CD4-positive, alpha-beta T cell treated with Interleukin-17A for 4 hours (primary cell): ENCODE measurements at places on chromosomes 11 and 22.

DNA sequence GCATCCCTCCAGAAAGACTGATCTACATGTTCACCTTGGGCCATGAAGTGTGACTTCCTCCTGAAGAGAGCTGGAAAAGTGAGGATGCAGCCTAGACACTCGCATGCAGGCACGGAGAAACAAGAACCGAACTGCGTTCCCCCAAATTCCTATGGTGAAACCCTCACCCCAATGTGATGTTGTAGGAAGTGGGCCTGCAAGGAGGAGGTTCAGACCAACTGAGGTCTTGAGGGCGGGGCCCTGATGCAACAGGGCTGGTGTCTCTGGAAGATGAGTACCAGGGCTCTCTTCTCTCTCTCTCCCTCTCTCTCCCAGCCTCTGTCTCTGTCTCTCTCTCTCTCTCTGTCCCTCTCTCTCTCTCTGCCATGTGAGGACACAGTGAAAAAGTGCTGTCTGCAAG, 501.1 kb downstream of the BRD1 start:
- DNase-seq, result no peak

DNA sequence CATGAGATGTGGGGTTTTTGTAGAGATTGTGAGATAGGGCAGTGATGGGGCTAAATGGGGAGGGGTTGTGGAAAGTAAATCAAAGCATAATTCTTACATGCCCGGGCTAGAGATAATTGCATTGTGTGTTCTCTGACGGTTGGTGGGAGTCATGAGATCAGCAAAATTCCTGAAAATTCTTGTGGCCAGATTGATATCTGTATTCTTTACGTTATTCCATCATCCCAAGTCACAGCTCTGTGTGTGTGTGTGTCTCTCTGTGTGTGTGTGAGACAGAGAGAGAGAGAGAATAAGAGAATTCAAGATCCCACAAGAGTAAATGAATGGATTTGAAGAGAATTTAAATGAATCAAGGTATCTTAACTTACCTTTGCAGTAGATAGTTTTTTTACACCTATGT, 138.6 kb upstream of the ARHGAP20 start:
- no peak for DNase-seq

GRCh38 chr11:85889676-85890579, 34.7 kb downstream of the CCDC83 start:
- no peak for DNase-seq

- no peak for DNase-seq
Measured at GRCh38 chr22:24183321-24184031, 2.2 kb downstream of the SUSD2 start.

DNA sequence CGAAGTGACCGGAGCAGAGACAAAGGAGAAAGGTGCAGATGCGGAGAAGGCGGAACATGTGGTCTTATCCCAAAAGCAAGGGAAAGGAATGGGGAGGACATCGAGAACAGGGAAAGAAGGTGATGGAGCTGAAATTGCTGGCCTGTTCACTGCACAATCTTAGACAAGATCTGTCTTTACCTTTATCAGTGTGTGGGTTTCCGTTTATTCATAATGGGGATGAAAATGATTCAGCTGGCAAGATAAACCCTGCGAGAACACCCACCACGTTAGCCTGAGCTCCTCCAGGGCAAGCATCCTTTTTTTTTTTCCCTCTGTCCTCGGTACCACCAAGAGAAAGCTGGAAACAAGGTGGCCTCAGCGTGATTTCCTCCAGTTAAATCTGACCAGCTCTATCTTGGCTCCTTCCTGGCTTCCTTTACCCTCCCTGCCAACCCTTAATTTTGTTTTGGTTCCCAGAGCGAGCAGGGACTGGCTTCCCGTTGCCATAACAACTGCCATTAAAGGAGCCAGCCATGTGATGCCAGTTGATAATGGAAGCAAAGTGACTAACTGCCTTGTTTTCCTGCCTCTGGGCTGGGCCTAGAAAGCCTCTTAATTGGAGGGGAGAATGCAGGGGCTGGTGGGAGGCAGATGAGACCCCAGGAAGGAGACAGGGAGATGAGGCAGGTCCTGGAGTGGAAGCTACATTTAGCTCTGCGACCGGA, 4.2 kb downstream of the SGSM1 start:
- DNase-seq, result no peak

DNA sequence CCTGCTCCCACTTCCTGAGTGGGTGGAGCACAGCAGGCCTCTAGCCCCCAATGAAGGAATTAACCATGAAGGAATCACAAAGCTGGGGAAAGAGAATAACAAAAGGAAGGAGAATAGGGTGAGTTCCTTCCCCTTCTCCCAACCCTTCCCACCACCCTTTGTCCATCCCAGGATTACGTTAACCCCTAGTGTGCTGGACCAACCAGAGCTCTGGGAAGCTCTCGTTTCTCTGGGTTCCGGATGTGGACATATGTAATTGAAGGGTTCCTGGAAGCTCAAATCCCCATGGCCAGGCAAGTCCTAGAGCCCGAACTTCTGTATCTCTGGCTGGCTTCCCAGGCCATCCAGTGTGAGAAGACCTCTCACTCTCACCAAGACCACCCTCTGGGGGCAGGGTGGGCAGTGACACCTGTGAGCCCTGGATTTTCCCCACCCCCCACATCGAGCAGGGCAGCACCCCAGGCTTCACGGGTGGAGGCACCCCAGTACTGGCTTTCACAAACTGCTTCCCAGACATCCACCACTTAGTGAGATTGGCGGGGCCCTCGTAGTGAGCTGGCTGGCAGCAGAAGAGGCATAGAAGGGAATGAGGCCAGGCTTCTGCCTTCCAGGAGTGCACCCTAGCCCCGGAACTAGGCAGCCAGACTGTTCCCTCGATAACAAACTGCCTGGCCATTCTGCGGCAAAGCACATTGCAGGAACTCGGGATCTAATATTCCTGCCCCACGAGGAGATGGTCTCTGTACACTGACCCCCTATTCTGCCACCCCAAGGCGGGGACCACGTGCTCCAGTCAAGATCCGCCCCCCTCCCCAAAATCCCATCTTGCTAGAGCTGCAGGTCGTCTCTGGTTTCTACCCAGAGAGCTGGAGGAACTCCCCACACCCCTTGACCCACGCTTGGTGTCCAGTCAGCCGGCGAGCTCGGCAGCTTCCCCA, 2.1 kb downstream of the NECTIN1 start:
- DNase-seq, result no peak

GRCh38 chr11:121829159-121829643, 286.8 kb downstream of the BLID start:
- DNase-seq, result no peak

GRCh38 chr11:3824714-3825472, 15.9 kb downstream of the RHOG start:
- peak; percentile 85 for DNase-seq

GRCh38 chr11:36093548-36093947, 149.7 kb downstream of the LDLRAD3 start:
- no peak for DNase-seq

GRCh38 chr11:116881143-116881542, 43.7 kb upstream of the APOA1 start:
- DNase-seq, result no peak

DNA sequence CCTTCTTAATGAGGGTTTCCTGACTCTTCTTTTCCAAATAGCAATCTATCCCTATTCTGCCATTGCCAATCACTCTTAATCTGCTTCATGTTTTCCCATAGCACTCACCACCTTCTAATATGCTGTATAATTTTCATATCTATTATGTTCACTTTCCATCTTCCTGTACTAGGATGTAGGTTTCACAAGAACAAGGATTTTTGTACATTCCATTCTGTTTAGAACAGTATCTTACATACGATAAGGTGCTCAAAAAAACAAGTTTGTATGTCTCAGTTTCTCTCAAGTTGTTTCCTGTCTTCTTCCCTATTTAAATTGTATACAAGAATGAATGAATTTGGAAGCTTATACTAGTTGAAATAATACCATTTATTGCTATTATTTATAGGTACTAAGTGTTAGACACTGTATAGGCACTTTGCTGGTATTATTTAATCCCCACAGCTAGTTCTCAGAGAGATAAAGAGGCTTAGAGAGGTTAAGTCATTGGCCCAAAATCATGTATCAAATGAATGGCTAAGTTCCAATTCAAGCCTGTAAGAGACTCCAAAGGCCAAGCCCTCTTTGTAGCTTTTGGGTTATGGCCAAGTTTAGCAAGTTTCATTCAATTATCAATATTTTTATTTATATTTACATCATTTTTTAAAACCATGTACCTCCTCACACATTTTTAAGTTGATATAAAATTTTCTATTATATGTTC, 134.7 kb downstream of the PAX6 start:
- DNase-seq, result no peak

- DNase-seq, result no peak
Measured at GRCh38 chr11:1530686-1531448, 41.2 kb downstream of the DUSP8 start.

GRCh38 chr22:39318507-39319283, 728 bp downstream of the RPL3 start:
- DNase-seq, result no peak

- no peak for DNase-seq
Measured at GRCh38 chr11:34432822-34433221, 5.9 kb upstream of the CAT start.

DNA sequence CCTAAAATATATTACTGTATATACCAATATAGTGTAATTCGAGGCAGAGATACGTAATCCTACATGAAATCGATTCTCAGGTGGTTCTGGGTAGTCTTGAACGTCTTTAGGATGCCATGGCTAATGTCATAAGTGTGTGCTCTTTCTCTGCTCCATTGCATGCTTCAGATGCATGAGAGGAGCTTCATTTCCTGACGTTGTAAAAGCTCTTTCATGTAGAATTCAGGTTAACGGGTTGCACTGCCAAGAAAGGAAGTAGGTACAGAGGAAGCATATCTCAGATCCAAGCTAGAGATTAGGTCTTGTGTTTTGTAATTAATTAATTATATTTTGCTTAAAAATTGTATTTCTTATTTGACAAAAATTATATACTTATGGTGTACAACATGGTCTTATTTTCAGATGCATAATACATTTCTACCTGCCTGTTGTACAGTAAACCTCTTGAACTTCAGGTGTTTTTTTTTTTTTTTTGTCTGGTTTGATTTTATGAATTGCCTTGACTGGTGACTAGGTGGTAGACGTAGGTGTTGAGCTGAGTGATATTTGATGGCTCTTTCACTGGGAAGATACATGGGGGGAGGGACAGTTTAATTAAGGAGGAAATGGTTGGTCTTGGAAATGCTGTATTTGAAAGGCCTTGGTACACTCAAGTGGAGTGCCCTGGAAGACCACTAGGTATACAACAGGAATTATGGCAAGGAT, 9.3 kb downstream of the NUP50 start:
- peak; percentile 28 for DNase-seq
